ENCODE measurements at places on chromosomes 2 and 18.

DNA sequence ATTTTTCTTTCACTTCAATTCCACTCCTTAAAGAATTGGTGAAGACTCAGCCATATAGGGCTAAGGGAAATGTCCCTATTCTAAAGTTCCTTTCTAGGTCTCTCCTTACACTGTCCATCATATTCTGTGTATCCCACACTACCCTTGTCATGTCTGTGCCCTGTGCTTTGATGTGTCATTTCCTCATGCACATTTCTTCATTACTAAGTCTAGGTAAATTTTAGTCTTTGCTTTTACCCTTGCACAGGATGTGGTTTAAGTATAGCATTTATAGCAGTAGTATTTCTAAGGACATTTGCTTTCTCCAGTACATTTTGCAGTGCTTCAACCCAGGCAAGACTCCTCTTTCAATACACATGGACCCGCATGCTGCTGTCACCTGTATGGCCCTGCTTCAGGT is 221.5 kb upstream of the ACVR2A start:
- peak; percentile 20 for DNase-seq

DNA sequence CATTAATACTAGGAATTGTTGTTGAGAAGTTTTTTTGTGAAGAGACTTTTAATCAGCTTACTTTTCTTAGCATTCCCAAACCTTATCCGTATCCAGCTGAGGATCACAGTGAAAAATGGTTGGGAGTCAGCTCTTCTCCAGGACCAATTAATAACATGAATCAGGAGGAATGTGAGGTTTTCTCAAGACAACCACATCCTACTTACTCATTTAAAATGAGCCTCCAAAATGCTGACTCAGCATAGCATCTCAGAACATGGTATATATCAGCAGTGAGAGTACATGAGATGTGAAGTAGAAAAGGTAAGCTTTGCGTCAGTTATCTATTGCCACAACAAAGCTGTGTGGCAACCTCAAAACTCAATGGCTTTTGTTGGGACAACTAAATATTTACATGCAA is 140.3 kb downstream of the NRP2 start:
- DNase-seq = peak; percentile 69

DNA sequence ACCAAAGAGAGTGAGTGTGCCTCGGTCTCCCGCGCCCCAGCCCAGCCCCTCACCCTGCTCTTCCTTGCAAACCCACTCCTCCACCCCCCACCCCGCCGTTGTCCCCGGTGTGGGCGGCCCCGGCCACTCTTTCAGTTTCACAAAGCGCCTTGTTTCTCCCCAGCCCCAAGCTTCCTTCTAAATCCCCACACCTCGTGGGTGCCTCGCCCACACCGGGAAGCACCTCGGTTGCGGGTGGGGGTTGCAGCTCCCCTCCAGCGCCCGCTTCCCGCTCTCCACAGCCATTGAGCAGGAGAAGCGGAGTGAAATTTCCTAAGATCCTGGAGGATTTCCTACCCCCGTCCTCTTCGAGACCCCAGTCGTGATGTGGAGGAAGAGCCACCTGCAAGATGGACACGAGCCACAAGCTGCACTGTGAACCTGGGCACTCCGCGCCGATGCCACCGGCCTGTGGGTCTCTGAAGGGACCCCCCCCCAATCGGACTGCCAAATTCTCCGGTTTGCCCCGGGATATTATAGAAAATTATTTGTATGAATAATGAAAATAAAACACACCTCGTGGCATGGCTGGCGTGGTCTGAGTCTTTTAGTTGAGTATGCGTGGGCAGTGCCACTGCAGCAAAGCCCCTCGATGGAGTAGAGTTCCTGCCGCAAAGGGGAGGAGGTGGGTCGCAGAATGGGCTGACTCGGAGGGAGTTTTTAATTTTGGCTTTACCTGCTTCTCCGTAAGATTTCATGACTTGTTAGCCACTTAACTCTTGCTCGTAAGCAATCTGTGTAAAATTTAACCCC is 848 bp downstream of the TMSB10 start:
- no peak for DNase-seq

DNA sequence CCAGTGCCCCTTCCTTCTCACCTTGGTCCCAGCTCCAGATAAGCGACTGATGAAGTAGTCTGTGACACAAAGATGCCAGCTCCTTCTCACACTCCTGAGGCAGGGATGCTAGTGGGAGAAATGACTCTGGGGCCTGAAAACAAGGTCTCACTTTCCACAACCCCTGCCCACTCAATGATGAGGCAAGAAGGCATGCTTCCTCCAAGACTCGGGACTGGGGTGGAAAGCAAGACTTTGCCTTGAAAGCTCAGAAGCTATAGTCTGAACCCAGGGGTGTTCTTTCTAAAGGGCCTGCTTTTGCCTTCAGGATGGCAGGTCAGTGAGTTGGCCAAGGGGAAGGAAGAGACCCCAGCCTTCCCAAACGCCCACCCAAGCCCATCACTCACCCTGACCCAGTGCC is 1.4 kb downstream of the CCDC142 start:
- DNase-seq = no peak

GRCh38 chr18:49321271-49321670 is 139.2 kb downstream of the DYM start:
- DNase-seq = no peak

GRCh38 chr2:235217846-235218245 is 266.0 kb downstream of the SH3BP4 start:
- peak; percentile 25 for DNase-seq

- DNase-seq = no peak
Observed at GRCh38 chr2:196747400-196747799, 52.1 kb downstream of the GTF3C3 start.

All from ELR (cell line).